Fibroblast of skin of left quadriceps (primary cell): ENCODE measurements at places on chromosomes 6 and 20.

DNA sequence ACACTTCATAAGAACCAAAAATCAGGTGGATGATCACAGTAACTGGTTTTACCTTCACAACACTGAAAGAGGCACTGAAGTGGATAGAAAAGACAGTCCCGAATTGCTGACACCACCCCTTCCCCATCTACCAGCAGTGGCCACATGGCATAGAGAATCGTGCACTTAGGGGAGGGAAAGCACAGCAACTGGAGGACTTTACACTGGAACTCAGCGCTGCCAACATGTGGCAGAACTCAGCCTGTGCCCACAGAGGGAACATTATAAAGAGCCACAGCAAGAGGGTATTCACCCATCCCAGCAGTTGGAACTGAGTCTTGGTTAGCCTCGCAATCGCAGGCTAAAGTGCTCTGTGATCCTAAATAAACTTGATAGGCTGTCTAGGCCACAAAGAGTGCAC is 6.5 kb upstream of the KIAA1586 start:
- DNase-seq, result no peak

GRCh38 chr20:42963796-42964195 is 225.9 kb downstream of the PTPRT start:
- DNase-seq, result no peak

- peak; percentile 94 for DNase-seq
Measured at GRCh38 chr6:106069478-106069877, 16.7 kb upstream of the PRDM1 start.

GRCh38 chr6:112946051-112946450 is 598.9 kb downstream of the RFPL4B start:
- no peak for DNase-seq
